ENCODE measurements at places on chromosomes 2 and 18.

DNA sequence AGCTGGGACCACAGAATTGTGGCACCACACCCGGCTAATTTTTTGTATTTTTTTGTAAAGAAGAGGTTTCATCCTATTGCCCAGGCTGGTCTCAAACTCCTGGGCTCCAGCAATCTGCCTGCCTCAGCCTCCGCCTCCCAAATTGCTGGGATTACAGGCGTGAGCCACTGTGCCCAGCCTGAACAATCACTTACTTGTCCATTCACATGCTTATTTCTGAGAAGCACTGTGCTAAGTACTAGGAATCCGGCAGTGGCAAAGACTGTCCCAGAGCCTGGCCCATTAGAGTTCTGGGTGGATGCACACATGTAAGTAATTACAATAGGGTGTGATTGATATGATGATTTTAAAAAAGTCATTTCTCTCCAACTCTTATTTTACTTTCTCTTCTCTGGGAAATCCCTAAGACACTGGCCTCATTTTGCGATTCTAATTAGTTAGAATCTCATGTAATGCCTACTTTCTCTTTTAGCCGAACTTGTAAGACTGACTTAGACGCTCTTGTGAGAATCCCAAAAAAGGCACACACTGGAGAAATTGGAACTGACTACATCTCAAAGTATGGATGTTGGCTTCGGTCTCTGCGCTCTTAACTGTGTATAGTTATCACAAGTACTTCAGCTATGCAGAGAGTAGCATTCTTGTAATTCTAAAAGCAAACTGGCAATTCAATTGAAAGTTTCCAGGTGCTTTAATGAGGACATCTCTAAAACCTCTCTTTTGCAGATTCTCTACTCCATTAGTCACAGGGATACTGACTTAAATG is 567.7 kb downstream of the DCC start:
- DNase-seq = no peak

- no peak for DNase-seq
These were observed 183.4 kb downstream of the NEDD4L start for GRCh38 chr18:58227361-58227930.

GRCh38 chr2:226185616-226186211 is 613.9 kb downstream of the IRS1 start:
- DNase-seq = no peak

DNA sequence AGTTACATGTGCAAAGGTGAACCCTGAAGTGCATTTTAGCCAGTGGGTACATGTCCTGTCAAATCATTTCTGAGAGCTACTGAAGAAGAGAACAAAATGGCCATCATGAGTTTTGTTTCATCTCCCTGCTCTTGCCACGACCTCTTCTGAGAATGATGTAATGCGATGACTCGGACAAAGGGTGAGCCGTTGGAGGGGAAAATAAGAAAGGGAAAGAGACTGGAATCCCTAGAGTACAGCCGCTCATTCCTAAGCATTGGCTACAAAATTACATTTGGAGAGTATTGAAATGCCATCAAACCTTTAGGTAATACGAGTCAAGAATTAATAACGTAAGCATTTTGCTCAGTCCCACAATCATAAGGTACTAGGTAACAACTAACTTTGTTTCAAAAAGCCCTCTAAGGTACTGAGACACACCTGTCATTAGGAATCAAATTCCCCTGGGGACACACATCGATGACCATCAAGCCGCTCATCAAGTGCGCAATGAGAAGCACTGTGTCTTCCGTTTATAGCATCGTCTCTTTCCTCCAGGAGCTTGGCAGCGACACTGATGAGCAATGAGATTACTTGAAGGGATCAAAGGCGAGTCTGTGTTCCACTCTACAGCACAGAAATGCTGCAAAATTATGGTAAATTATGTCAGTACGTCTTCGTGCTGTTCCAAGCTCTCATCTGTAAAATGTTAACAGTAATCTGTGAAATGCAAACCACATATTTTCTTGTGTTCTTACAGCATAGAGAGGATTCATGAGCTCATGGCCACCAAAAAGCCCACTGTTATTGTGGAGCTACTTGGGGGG is 97.3 kb upstream of the PIEZO2 start:
- DNase-seq = no peak

GRCh38 chr2:203242518-203242917 is 3.7 kb downstream of the CYP20A1 start:
- DNase-seq = no peak

DNA sequence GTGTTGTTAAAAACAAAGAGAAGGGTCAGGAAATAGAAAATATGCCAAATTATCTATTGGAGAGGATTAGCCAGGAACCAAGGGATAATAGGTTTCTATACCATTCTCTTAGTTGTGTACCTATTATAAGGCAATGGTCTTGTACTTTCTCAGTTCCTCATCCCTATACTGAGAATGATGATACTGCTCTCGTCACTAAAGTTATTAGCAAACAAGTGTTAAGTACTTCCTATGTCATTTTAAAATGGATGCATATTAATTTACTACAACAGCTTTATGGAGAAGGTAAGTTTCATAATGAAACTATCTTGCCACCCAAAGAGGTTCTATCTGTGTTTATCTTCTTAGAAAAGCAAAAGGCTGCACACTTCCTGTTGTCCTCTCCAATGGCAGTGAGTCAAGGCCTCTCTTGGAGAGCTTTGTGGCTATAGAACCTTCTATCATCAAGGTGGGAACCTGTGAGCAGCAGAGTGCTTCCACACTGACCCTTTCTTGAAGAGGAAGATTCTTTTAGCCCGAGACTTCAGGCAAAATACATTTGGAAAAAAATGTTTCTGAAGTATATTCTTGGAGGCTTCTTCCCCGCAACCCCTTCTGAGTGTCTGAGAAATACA is 460.7 kb upstream of the FANCL start:
- no peak for DNase-seq

DNA sequence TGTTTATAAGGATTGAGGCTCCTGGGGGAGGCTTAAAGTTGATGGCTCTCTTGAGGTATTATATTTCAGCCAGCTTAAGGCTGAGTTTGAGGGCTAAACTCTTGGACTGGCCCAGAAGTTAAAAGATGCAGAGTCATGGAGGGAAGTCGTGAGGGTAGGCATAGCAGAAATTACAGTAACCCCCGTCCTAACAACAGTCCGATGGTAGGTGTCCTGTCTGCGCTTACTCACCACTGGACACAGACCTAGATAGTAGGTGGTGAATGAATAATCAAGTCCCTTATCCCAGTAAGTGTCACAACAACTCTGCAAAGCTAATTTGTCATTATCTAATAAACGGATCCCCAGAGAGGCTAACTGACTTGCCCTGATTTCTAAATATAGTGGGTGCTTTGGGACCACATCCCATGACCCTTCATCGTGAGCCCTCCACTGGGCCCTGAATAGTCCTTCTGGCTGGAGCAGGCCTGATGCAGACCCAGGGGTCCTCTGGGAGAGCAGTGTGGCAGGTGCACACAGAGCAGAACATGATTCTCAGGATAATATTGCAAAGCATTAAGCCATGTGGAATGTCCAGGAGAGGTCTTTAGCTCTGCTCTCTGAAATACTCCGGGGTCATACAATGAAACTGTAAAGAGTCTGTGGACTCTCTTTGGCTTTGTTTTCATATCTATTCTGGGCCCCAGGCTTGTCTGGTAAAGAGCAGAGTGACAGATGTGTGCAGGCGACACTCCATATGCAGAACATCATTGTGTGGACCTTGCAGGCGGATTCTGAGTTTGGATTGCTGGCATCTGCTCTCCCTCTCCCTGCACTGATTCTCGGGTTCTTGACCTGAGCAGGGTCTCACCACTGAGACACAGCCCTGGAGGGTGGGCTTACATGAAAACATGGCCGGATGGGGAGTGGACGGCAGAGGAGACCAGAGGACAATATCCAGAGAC is 98.1 kb downstream of the RNF144A start:
- DNase-seq = no peak

- DNase-seq = no peak
These were observed 447.9 kb downstream of the IRS1 start for GRCh38 chr2:226351711-226352110.

GRCh38 chr2:191489177-191489576 is 188.8 kb upstream of the NABP1 start:
- no peak for DNase-seq

DNA sequence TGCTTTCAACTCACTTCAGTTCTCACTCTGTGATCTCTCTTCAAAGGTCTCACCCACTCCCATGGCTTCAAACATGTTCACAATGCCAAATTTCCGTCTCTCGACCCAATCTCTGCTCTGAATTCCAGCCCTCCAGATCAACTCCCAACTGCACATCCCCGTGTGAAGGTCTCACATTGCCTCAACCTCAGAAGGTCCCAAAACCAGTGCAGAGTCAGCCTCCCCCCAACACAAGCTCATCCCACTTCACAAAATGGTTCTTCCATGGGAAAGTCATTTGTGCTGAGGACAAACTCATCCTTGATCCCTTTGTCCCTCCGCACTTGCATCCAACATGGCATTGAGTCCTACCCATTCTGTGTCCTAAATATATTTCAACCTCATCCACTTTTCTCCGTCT is 31.0 kb upstream of the GNAL start:
- DNase-seq = no peak

- DNase-seq = no peak
These were observed 667 bp upstream of the SCYGR4 start for GRCh38 chr2:227616631-227617030.

- DNase-seq = no peak
These were observed 154.2 kb downstream of the KCTD1 start for GRCh38 chr18:26394047-26394654.

GRCh38 chr2:161232571-161232970 is 72.3 kb downstream of the TANK start:
- no peak for DNase-seq

- no peak for DNase-seq
These were observed 118.2 kb upstream of the SEC11C start for GRCh38 chr18:59021500-59021899.

DNA sequence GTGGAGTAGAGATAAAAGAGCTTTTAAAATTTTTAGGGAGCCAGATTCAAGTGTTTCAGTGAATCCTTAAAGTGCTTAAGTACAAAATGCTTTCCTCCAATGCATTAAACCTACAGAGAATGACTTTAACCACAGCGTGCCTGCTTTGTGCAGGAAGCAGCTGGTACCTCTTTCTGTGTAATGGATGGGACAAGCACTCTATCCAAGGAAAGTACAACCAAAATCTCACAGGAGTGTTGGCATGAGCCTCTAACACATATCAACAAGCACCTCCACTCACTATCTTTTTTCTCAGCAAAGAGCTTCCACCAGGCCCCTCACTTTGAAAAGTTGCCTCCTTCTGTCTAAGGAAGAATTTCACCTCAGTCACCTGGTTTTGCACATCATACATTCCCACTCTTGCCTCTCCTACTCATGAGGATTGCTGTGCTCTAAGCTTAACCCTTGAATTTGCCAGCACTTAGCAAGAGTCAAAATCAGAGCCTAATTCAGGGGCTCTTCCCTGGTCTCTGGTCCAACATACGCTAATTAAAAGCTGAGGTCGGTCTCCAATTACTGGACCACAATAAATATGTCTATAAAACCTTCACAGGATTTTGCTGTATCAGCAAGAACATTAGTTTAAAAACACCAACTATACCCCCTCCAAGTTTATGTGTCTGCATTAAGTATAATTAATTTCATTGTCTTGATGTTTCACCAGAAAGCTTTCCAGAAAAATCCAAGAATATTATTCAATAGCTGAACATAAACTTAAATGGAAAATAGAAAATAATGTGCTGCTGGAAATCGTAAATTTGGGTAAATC is 68.9 kb downstream of the ZNF521 start:
- no peak for DNase-seq

GRCh38 chr2:201908901-201909300 is 102.6 kb downstream of the CDK15 start:
- DNase-seq = no peak

GRCh38 chr2:237300739-237301138 is 113.2 kb downstream of the COL6A3 start:
- no peak for DNase-seq

- DNase-seq = no peak
These were observed 24.5 kb downstream of the HDAC4 start for GRCh38 chr2:239376351-239376750.

DNA sequence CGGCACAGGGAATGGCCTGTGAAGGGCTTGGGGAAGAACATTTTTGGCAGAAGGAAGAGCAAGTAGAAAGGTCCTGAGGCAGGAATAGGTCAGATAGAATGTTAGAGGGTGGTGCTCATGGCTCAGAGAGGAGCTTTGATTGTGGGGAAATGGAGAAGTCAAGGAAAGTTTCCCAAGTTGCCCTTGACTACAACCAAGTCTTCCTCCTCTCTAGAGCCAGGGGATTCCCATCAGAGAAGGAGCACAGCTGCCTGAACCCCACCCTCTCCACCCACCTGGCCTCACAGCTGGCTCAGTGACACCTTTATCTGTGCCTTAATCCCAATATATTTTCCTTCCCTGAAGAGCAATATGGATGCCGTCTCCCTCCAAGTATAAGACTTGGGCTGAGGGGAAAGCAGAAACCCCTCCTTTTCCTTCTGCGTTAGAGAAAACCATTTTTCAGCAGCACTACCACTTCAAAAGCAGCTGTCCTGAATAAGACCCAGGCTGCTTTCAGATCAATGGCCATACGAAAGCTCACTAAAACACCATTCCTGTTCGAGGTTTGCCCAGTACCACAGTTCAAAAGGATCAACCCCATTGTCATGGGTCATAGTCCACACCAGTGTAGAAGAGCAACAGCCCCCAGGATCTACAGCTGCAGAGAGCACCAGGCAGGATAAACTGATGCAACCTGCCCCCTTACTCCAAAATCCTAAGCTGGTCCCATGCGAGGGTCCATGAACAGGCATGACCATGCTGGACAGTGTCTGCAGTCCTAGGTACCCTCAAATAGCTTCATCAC is 199.6 kb downstream of the AFF3 start:
- DNase-seq = no peak

DNA sequence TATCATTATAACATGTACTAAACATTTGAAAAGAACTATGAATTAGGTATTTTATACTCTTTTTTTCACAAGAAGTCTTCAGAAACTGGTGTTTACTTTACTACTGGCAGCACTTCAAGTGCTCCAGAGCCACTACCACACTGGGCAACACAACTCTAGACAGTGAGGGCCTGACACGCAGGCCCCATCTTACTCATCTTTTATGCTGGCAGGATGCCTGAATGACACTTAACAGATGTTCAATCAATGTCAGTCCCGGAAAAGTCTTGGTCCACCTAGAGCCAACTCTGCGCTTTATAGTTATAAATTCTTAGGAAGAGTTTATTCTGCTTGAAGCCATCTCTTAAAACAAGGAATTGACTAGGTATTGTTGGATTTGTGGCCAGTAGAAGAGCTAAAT is 8.7 kb upstream of the WIPF1 start:
- no peak for DNase-seq

DNA sequence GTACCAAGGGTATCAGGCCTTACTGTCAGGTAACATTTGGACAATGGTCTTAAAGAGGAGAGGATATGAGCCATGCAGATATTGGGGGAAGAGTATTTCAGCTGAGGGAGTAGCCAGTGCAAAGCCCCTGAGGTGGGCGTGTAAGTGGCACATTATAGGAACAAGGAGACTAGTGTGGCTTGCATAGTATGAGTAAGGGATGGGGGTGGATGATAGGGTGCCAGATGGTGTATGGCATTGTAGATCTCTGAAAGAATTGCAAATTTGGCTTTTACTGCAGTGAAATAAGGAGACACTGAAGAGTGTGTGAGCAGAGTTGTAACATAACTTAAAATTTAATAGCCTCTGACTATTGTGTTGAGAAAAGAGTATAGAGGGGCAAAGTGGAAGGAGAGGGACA is 244.0 kb downstream of the PDE11A start:
- no peak for DNase-seq
